Caudate nucleus (tissue), 63 donors: ENCODE measurements at places on chromosomes 3 and 15.

GRCh38 chr3:127925384-127925783 lies 10.4 kb downstream of the KBTBD12 start:
- DNase-seq: no peak

DNA sequence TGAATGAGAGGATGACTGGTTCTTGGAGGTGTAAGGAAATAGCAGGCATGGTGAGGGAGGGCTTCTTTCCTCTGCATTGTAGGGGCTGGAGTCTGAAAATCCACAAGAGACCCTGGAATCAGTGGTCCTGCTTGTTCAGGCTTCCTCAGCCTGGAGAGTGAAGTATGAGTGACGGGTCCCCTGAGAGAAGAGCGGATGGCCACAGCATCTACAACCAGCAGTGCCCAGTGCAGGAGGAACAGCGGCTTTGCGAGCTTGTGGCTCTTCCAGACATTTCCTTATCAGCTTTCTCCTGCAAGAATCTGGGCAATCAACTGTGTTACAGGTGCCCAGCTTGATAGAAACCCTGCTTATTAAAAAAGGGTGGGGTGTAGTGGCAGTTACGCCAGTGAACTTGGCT lies 97.0 kb upstream of the HES1 start:
- no peak for DNase-seq

GRCh38 chr3:62723166-62723913 lies 151.9 kb downstream of the CADPS start:
- peak; percentile 22 for DNase-seq

- DNase-seq: no peak
Observed at GRCh38 chr3:135325726-135326235, 530.7 kb downstream of the EPHB1 start.

GRCh38 chr3:17678116-17678741 lies 64.2 kb downstream of the TBC1D5 start:
- DNase-seq: no peak

GRCh38 chr15:101121511-101122090 lies 130.2 kb downstream of the CHSY1 start:
- DNase-seq: no peak

DNA sequence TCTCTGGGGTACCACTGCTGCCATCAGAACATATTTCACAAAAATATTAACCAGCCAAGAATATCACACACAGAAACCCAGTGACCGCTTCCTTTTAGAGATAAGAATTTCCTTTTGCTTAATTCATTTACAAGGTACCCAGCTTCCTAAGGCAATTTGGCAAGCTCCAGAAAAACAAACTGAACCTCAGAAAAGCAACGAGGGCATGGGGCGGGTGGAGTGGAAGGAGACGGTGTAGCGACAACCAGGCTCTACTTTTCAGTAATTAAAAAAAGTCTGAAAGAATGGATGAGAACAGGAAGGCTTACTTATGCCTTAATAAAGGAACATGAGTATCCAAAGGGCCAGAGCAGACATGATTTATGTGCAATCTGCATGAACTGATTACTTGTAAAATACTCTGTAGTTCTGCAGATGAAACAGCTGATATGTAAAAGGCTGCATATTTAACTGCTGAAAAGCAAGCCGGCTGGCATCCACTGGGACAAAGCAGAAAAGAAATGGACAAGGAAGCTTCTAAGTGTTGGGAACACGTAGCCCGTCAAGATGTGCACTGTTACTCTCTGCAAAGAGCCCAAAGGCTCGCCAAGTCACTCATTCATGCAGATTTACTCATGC lies 18.6 kb downstream of the RFTN1 start:
- no peak for DNase-seq

GRCh38 chr15:60301024-60301423 lies 96.8 kb downstream of the ANXA2 start:
- no peak for DNase-seq

- no peak for DNase-seq
Observed at GRCh38 chr15:73694419-73694818, 10.2 kb downstream of the CD276 start.

DNA sequence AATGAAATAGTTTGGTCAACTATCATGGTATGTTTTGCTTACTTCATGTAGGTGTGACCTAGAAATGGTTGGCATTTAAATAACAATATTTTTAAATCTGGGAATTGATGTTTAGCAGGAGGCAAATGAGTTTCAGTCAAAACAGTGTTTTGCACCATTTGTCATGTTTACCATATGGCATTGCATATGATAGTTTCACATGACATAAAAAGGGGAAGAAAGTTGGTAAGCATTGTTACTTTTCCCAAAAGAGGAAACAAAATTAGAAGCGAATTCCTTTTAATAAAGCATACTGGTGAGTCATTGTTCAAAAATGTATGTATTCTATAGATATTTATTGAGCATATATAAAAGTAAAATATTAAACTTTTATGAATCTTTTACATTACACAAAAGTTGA lies 2.3 kb downstream of the RNF13 start:
- no peak for DNase-seq

- DNase-seq: no peak
Observed at GRCh38 chr3:183490211-183490601, 61.8 kb upstream of the MCF2L2 start.

- DNase-seq: no peak
Observed at GRCh38 chr15:63915873-63916771, 82.4 kb upstream of the HERC1 start.

DNA sequence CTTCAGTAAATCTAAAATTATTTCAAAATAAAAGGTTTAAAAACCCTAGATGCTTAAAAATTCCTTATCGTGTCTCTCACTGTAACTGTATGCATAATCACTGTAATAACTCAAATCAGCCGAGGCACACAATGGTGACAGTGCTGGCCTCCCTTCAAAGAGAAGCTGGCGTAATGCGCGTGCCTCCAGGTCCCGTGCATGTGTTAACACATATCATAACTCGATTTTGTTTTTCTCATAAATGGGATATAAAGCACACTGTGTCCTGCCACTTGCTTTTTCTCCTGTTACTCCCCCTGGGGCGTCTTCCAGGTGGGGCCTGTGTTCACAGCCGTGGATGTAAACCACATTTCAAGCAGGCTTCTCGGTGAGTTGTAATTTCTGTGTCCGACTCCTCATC lies 56.0 kb downstream of the TPRA1 start:
- no peak for DNase-seq

GRCh38 chr3:65960087-65960486 lies 78.6 kb downstream of the MAGI1 start:
- DNase-seq: no peak

DNA sequence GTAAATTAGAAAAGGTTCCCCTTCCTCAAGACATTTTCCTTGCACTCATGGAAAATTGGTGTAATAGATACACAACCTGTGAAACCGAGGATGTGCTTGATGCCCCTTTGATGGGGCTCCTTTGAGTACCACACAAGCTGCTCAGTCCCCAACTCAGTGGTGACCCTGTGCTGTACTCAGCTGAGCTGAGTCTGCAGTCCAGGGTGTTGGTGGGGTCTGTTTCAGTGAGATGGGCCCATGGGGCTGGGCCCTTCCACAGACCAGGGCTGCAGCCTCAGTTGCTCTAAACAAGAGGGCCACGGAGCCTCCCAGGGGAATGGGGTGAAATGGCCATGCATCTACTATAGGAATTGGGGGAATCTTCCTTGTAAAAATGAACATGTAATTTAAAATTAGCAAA lies 39.3 kb downstream of the KY start:
- no peak for DNase-seq
